Body of pancreas (tissue), 4 donors: ENCODE measurements at places on chromosomes 7 and 10. TPM values are rescaled to one million over a fixed set of nuclear protein-coding genes. Genes with fewer than 3 reads are reported as not detected.

Gene SH2D4B
- 0.33 TPM for total RNA-seq

Gene LDB3
- 0.66 TPM for total RNA-seq

DNA sequence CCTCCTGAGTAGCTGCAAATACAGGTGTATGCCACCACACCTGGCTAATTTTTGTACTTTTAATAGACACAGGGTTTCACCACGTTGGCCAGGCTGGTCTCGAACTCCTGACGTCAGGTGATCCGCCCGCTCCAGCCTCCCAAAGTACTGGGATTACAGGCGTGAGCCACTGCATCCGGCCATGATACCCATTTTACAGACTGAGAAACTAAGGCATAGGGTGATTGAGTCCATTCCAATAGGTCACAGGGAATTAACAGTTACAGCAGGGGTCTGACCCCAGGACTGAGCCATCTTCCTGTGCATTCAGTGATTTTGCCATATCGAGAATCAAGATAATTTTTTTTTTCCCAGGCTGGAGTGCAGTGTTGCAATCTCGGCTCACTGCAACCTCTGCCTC is 12.3 kb upstream of the CTBP2 start:
- H3K27me3 ChIP-seq, result no peaks in the 10 kb centered on the region
- H3K4me3 ChIP-seq, result no peak overlapping the region
- no peaks in the 10 kb centered on the region for H3K36me3 ChIP-seq
- no peak for DNase-seq

- no peaks in the 10 kb centered on the region for H3K27me3 ChIP-seq
- H3K27ac ChIP-seq, result no peak overlapping the region
- no peak for DNase-seq
- H3K4me1 ChIP-seq, result peaks cover 8% of the 10 kb centered on the region
These were observed 45.7 kb downstream of the CXCL12 start for GRCh38 chr10:44339218-44339617.

DNA sequence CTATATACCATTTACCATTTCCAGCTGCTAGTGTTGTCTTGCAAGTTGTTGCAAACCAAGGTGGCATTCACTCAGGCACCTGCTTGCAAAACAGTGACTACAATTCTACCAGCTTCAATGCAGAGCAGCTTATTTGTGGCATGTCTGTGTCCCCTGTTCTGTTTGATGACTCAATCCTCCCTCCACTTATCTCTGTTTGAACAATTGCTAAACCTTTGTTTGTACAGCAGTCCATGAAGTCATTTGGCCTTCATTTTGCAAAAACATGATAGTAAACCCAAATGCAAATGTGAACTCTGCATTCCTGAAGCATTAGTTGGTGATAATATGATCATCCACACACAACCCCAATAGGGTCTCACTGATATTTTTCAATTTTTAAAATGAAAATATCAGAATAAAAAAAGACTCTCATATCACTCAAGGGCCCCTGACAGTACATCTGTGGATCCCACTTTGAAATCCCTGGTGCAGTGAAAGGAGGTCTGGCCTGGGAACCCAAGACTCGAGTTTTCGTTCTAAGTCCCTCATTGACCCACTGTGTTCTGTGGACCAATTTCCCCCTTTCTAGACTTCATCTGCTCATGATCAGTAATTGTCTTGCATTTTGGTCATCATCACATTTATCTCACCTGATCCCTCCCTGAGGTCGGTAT is 425.4 kb downstream of the RPS24 start:
- DNase-seq, result peak; percentile 29
- H3K4me3 ChIP-seq, result no peak overlapping the region
- H3K27ac ChIP-seq, result peak overlapping the region; percentile 36
